ENCODE measurements at places on chromosomes 6 and 20. TPM values are rescaled to one million over a fixed set of nuclear protein-coding genes. Genes with fewer than 3 reads are reported as not detected.

GRCh38 chr6:56079751-56080540 is 167.4 kb downstream of the COL21A1 start:
- no peak for DNase-seq

DNA sequence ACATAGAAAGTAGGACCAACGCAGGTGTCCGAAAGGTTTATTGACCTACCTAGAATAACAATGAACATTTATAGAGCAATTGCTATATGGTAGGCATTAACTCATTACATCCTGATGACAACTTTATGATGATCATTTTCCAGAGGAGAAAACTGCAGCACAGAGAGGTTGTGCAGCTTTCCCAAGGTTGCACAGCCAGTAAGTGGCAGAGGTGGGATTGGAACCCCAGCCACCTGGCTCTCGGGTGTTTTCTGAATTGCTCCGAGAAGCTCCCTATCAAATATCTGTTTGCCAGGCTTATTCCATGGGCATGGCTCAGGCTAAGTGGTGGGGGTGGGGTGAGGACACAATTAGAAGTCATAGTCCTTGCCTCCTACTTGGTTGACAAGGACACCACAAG is 24.1 kb upstream of the NFATC2 start:
- DNase-seq: no peak

DNA sequence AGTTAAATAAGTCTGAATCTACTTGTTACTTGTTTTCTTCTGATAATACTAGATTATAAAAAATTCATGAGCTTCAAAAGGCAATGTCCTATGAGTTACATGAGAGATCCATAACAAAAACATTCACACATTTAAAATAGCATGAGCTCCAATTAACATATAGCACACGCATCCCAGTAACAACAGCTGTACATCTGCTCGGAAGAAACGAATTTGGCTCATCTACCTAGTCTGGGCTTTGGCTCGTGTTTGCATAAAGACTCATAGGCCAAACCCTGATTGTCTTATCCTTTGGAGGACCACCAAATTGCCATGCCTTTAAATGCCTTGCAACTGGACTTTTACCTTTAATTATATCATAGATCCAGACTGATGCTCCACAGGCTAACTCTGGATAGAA is 259.7 kb upstream of the CHD6 start:
- DNase-seq: no peak

DNA sequence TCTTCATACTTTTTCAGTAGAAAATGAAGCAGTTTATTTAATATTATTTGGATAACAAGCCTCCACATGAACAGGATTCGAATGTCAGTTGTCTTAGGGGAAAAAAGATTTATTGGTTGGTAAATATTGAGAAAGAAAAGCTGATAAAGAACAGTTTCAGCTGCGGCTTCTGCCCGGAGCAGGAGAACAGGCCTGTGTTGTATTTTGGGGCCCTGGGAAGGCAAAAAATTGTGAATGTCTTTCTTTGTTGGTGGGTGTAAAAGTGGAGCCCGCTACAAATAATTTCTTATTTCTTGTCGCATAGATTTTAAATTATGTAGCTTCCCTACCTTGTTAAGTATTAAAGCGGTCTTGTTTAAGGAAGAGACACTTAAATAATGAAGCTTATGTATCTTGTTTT is 90.5 kb upstream of the PAX1 start:
- DNase-seq: no peak

DNA sequence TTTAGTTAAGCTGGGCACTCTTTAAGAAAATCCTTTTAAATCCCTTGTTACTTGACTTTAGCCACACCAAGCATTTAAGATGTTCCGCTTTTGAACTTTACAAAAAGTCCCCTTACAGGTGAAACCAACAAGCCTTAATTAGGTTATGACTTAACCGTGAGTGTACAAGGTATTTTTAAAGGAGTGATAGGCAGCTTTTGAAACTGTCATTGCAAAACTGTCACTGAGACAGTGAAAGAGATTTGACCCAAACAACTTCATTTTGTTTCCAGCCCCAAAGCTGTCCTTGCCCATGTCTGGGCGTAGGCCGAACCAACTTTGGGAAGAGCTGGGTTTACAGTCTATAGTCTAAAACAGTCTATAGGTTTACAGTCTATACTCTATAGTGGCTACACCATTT is 305.4 kb downstream of the FARS2 start:
- DNase-seq: no peak

DNA sequence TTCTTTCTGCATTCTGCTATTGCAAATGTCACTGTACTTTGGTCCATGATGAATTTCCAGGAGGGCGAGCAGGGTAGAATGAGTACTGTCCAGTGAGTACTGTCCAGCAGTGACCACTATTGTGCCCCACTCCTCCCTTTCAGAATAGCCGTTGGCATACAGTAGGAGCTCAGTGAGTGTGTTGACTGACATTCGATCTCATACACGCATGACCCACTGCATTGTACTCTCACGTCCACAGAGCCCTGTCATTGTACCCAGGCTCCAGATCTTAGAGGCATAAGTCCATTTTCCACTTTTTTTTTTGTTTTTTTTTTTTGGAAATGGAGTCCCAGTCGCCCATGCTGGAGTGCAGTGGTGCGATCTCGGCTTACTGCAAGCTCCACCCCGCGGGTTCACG is 8.2 kb downstream of the DYNLRB1 start:
- no peak for DNase-seq

The IRF4 gene
- total RNA-seq: 6.2 TPM

The C4A gene
- 5.8 TPM for total RNA-seq

Data from skin of body (tissue), 3 donors.